ENCODE measurements at places on chromosomes 11 and 22.

GRCh38 chr11:76793391-76794291 is 10.5 kb downstream of the TSKU start:
- no peak for DNase-seq

- no peak for DNase-seq
Observed at GRCh38 chr11:59679347-59679746, 10.5 kb upstream of the PATL1 start.

GRCh38 chr11:70481625-70482528 is 83.5 kb downstream of the CTTN start:
- DNase-seq = no peak

DNA sequence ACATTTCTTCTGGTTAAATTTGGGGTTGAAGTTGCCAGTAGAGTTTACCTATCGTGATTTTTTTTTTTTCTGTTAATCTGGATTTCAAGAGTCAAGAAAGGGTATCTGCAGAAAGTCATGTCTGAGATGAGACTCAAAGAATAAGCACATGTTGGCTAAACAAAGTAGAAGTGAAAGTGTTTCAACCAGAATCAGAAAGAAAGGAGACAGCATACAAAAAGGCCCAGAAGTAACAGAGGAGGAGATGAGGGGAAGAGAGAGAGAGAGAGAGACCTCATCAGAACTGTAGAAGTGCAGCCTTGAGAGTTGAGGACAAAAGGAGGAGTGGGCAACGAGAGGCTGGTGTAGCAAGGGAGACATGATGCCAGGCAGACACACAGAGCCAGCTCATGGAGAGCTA is 54.9 kb downstream of the SVIP start:
- DNase-seq = no peak

- no peak for DNase-seq
Observed at GRCh38 chr22:49325531-49326395, 501.9 kb downstream of the BRD1 start.

- DNase-seq = no peak
Observed at GRCh38 chr11:103961010-103961409, 75.4 kb upstream of the DDI1 start.

GRCh38 chr11:47991266-47991830 is 11.0 kb downstream of the PTPRJ start:
- peak; percentile 88 for DNase-seq

DNA sequence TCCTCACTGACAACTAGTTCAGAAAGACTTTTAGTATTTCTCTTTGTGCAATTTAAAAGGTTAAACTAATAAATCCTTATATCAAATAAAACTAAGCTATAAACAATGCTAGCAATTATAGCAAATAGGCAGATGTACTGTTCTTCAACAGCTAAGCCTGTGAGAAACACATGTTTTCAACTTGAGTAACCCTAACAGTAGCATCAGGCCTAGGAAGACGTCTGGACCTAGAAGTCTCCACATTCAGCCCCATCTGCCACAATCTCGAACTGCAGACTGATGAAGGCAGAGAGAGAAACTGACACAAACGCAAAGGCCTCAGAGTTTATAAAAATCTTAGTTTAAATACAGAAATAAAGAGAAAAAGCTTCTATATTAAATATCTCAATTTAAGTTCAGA is 2.5 kb downstream of the ST13 start:
- DNase-seq = no peak

Data from DMS79 treated with DMSO at 0.1 percent for 48 hours (cell line).